Foreskin melanocyte (primary cell): ENCODE measurements at places on chromosomes 3 and 15.
A peak's percentile ranks its signal among the peaks of the same experiment; 100 is the strongest.

GRCh38 chr3:127081001-127081720 is 98.2 kb downstream of the PLXNA1 start:
- no peak for DNase-seq

GRCh38 chr3:79385211-79385610 is 382.6 kb downstream of the ROBO1 start:
- no peak for DNase-seq

- DNase-seq: peak; percentile 11
Measured at GRCh38 chr3:116579840-116580239, 129.7 kb upstream of the TUSC7 start.

GRCh38 chr3:52433328-52433995 is 11.4 kb downstream of the SEMA3G start:
- DNase-seq: no peak

- DNase-seq: peak; percentile 66
Measured at GRCh38 chr3:151871639-151872468, 1.6 kb upstream of the SUCNR1 start.

- no peak for DNase-seq
Measured at GRCh38 chr3:143901105-143901504, 52.8 kb upstream of the SLC9A9 start.

- no peak for DNase-seq
Measured at GRCh38 chr3:195766671-195767070, 45.1 kb downstream of the MUC4 start.

- DNase-seq: peak; percentile 67
Measured at GRCh38 chr3:146640955-146641867, 36.1 kb upstream of the PLSCR5 start.

- DNase-seq: no peak
Measured at GRCh38 chr3:37811625-37812498, 49.8 kb upstream of the CTDSPL start.

DNA sequence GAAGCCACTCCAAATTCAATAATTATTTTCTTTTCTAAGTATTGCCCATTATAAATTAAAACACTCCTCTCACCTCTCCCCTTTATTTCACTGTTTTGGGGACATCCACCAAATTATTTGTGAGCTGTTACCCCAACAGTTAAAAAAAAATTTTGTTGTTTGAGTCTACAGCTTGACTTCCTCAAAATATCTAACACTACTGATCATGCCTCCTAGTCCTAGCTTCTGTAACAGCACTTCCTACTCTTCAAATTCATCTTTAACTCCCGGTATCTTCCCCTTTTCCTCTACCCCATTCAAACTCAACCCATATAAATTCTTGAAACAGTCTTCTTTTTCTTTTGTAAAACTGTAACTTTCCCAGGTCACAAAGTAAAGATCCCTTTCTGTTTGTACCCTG is 15.9 kb downstream of the PARL start:
- no peak for DNase-seq

DNA sequence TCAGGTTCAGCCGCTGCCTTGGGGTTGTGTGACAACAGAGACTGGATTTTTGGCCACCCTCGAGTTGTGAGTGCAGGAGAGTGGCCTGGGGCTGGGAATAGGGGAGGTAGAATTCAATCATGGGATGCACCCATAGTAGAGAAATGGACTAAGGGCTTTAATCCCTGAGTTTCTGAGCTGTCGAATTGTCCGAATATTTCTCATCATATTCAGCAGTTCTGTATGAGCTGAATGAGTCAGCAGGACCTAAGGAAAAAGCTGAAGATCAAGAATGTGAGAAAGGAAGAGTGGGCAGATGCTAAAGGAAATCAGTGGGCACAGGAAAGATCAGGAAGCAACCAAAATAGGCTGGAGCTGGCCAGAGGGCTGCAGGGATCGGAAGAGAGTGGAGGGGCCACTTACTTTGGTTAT is 44.4 kb upstream of the SACM1L start:
- DNase-seq: peak; percentile 54

DNA sequence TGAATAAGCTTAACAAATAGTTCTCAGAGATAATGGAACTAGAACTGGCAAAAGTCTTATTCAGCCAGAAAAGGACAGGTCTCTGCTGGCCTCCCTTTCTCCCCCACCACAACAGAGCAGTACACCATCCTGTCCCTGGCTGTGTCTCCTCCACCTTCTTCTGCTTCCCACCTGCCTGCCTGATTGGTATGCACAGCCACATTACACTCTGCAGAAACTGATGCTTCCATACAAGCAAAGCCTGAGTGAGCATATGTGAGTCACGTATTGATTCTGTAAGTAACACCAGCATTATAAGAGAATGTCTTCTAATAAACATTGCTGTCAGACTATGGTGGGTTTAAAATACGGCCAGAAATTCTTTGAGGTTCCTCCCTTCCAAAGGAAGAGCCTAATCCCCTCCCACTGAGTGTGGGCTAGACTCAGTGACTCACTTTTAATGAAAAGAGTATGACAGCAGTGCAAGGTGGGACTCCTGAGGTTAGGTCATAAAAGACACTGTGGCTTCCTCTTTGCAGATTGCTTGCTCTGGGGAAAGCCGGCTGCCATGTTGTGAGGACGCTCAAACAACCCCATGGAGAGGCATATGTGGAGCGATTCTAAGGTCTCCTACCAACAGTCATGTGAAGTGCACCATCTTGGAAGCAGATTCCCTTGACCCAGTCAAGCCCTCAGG is 44.4 kb downstream of the ANXA2 start:
- DNase-seq: no peak

DNA sequence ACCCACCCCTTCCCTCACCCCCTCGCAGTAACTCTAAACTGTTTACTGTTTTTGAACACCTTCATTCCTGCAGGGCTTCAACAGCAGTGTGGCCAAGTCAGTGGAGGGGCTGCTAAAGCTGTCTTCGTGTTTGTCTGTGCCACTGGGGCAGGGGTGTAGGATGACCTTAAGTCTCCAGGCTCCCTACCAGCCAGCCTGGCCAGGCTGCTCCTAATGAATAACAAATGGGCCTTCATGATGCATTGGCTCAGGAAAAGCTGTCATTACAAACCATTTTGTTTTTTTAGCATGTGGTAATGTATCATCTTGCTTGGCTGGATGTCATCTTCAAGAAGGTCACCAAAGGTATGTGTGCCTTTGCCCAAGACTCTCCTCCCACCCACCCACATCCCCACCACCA is 372.2 kb upstream of the WNT5A start:
- no peak for DNase-seq

- no peak for DNase-seq
Measured at GRCh38 chr3:100006570-100007271, 107.6 kb downstream of the FILIP1L start.

DNA sequence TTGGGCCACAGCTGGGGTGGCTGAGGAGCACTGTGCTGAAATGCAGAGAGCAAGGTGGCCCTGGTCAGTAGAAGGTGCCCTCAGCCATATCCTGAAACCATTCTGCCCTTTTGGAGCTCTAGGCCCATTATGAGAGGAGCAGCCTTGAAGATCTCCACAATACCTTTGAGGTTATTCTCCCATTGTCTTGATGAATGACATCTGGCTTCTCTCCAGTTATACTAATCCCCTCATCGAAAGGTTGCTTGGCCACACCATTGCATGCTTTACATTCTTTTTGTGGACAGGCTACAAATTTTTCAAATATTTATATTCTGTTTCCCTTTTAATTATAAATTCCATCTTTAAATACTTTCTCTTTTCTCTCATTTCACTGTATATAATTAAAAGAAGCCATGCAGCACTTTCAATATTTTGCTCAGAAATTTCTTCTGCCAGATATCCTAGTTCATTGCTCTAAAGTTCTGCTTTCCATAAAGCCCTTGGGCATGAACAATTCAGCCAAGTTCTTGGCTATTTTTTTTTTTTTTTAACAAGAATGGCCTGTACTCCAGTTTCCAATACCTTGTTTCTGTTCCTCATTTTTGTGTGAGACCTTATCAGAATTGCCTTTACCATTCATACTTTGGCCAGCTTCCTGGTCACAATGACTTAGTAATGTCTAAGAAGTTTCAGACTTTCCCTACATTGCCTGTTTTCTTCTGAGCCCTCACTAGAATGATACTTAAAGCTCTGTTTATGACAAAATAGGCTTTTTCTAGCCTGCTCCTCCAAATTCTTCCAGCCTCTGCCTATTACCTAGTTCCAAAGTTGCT is 138.9 kb upstream of the SGO1 start:
- no peak for DNase-seq
